ENCODE measurements at places on chromosomes 16 and 17. TPM values are rescaled to one million over a fixed set of nuclear protein-coding genes. Genes with fewer than 3 reads are reported as not detected.

Gene MMP2
- total RNA-seq: not detected

Gene PRR15L
- not detected for total RNA-seq

Gene AANAT
- not detected for total RNA-seq

Gene KRTAP9-8
- total RNA-seq: not detected

Gene BBS2
- 72.5 TPM for total RNA-seq

Gene HBA2
- not detected for total RNA-seq

Gene HIGD1B
- total RNA-seq: not detected

Gene SPNS2
- 61.5 TPM for total RNA-seq

Gene SLC16A13
- total RNA-seq: 9.8 TPM

Gene KRT28
- not detected for total RNA-seq

Gene CSH2
- total RNA-seq: not detected

Gene KRT12
- not detected for total RNA-seq

DNA sequence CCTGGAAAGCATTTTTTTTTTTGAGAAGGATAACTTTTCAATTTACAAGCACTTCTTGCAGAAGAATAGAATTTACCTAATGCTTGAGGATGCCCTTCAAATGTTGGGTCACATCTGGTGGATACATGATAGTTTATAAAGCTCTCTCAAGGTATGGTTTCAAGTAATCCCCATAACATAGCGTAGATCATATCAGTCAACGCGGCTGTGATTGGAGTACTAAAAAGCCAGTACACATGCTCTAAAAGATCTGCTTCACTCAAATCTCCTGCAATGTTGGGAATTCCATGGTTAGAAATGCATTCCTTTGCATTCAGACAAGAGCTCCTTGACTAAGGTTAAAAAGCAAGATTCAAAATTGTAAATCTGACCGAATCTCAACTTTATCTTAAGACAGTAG is 3.9 kb upstream of the KCNJ16 start:
- DNase-seq: no peak

DNA sequence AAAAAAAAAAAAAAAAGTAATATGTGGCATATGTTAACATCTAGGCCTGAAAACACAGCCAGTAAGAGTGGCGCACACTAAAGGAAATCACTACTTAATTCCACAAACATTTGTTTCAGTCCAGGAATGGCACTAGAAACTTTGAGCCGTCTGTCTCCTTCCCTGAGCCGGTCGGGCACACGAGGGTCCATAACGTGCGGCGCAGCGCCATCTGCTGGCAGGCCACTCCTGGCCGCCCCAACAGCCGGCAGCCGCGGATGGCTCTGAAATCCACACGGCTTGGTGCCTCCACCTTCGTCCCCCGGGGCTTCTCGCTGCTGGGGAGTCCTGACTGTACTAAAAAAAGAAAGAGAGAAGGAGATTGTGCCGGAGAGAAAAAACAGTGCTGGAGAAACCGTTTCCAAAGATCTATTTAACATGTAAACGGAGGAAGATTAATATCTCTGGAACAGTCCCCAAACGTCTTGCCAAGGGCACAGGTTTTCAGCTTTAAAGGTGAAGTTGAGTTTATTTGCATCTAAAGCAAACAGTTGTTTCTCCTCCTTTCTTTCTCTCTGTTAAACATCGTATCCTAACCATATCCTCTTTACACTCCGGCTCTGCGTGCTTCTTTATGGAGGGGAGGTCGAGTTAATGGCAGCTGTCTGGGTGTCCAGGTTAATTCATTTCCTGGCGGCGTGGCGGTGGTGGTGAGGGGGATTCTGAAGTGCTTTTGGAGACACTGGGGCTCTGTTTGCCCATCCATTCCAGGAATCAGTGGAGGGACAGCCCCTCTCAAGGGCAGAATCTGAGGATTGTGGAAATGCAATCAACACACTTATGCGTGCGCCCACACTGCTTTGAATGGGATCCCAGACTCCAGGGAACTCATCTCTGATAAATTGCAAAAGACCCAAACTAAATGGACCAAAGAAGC is 611.3 kb upstream of the SALL1 start:
- DNase-seq: peak; percentile 36

DNA sequence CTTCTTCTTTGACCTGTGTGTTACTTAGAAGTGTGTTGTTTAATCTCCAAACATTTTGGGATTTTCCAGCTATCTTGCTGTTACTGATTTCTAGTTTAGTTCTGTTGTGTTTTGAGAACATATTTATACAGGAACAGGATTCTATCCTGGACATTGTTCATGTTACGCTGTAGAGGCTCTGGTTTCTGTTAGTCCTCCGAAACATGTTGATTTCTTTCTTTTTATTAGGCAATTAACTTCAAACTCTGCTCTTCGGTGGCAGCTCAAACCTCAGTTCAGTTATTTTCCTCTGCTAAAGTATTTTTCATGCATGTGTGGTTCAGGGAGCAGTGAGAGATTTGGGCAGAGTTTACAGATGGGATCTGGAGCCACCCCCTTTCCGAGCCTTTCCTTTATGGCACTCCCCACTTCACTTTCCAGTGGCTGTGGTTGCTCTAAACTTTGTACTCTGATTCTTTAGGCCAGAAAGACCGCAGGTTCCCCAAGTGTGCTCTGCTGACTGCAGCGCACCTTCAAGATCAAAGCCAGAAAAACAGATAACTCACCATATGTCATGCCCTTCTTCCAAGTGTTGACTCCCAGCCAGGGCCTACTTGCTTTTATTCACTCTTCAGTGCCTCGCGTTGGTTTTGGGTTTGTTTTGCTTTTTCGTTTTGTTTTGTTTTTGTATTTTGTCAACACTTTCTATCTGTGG is 77.6 kb upstream of the KSR1 start:
- peak; percentile 70 for DNase-seq

GRCh38 chr16:49503256-49504022 is 129.8 kb downstream of the C16orf78 start:
- no peak for DNase-seq

DNA sequence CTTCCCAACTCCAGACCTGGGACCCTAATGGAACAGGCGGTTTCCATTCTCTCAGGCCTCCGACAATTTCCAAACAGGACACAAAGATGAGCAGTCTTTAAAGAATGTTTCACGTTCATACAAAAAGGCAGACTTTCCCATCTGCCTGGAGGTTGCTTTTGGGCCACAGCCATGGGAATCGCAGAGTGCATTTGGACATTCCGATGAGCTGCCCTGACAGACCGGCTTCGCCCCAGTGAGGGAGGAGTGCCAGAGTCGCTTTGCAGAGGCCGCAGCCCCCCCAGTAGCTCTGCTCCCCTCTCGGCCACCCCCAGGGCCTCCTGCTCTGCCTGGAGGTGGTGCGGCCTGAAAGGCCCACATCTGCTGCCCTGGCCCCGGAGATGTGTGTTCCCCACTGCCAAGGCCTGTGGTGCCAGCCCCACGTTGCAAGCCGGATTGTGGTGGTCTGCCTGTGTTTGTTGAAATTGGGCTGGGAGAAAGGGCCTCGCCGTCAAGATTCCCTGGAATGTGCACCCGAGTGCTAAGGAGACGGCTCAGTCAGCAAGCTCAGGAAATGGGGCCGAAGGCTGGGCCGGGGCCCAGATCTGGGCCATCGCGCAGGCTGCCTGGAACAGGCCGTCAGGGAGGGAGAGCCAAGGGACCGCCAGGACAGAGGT is 89.8 kb downstream of the C16orf95 start:
- peak; percentile 62 for DNase-seq

DNA sequence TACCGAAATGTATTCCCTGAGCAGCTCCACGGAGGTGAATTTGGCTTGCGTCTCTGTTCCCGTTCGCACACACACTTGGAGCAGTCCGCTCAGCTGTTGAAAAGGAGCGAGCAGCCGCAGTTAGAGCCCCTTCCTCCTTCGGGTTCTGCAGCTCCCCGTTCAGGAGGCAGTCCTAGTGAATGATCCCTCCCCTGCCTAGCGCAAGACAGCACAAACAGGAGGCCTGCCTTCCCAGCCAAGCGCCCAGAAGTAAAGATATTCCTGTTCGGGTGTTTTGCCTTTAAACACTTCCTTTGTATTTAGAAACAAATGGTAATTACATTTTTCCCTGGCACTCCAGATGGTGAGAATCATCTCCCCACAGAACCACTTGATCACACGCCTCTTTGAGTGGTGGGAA is 64.7 kb downstream of the ABCC12 start:
- no peak for DNase-seq

DNA sequence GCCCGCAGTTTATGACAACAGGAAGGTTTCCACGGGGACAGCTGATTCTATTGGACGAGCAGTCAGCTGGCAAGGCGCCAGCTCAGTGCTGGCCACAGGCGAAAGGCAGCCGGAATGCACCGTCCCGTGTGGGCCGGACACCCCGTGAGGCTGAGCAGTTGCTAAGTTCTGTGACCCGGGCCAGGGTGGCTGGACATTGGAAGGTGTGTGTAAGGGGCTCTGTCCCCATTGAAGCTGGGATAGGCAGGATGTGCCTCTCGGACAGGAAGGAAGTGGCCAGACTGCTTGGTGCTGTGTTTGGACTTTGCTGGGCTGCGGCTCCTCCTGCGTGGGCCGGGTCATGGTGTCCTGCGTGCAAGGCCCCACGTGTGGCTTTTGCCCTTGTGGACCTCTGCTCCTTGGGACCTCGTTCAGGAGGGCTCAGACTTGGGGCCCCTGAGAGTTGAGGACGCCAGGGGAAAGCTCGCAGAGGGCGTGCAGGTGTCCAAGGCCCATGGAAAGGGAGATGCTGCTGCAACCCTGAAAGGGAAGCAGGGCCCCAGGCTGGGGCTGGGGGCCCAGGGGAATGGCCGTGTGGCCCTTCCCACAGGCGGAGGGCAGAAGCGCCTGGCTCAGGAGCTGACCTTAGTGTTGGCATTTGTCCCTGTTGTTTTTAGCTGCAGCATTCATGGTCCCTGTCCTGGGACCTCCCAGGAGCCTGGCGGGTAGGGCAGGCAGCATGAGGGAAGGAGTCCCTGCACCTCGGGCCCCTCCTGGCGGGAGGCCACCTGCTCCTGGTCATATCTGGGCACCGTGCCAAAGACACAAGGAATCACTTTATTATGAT is 10.0 kb downstream of the BAIAP2 start:
- DNase-seq: peak; percentile 84

DNA sequence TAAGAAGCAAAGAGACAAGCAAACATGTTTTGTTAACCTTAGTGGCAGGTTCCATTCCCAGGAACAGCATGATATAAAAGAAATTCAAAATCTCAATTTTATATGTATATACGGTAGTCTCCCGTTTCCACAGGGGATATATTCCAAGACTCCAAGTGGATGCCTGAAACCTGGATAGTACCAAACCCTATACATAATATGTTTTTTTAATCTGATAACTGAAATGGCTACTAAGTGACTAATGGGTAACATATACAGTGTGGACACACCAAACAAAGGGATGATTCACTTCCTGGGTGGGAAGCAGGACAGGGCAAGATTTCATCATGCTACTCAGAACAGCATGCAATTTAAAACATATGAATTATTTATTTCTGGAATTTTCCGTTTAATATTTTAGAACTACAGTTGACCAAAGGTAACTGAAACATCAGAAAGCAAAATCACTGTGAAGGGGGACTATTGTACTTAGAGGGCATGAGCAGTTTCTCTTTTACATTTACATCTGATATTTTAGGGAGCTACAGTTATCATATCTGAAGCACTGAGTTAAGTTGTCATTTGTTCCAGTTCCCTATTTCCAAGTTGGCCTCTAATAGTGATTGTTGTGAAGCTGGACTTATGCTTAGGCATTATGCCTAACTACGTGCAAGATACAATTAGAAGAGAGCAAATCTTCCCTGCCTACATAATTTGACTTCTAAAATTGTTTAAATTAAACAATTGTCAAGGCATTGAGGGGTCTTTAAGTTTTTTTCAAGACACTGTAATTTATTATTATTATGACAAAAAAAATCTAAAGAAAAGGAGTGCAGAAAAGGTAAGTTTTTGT is 34.1 kb upstream of the ABCA6 start:
- DNase-seq: no peak

GRCh38 chr17:78567991-78568390 is 9.2 kb downstream of the DNAH17 start:
- no peak for DNase-seq

- DNase-seq: no peak
Observed at GRCh38 chr17:58358408-58359172, 6.6 kb upstream of the SUPT4H1 start.

DNA sequence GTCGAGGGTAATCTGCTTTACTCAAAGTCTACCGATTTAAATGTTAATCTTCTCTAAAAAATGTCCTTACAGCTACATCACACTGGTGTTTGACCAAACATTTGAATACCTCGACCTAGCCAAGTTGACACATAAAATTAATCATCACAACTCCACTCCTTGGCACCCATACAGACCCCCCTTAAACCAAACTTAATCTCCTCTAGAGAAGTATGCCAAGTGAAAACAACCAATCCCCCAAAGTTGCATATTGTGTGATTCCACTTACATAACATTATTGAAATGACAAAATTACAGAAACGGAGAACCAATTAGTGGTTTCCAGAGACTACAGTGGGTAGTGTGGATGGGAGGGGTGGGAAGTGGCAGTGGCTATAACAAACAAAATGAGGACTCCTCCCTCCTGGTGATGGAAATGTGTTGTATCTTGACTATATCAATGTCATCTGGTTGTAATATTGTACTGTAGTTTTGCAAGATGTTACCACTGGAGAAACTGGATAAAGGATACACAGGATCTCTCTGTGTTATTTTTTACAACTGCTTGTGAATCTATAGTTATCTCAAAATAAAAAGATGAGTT is 39.4 kb downstream of the CAPNS2 start:
- no peak for DNase-seq

GRCh38 chr16:63241497-63242028 is 1205.3 kb upstream of the CDH8 start:
- DNase-seq: no peak

DNA sequence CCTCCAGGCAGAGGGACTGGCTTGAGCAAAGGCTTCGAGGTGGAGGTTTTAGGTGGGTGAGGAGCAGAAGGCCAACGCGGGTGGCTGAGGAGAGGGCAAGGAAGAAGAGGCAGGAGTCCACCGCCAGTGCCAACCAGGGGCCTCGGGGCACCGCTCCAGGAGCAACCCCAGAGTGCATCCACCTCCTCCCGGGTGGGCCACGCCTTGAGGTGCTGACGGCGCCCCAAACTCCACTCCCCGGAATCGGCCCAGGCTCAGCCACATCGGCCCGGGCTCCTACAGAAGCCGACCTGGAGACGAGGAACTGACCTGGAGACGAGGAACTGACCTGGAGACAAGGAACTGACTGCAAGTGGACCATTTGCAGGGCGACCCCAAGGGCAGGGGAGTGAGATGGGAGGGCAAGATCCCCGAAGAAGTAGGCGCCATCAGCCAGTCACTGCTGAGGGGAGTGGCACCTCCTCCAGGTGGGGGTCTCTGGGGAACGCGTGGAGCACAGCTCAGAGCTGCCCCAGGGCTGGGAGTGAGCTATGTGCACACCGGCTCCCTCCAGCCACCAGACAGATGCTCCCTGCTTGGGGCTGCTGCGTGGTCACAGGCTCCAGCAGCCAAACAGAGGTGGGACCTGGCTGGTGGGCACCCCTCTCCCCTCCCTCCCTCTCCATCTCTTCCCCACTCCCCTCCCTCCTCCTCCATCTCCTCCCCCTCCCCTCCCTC is 29.2 kb upstream of the CBFA2T3 start:
- no peak for DNase-seq

DNA sequence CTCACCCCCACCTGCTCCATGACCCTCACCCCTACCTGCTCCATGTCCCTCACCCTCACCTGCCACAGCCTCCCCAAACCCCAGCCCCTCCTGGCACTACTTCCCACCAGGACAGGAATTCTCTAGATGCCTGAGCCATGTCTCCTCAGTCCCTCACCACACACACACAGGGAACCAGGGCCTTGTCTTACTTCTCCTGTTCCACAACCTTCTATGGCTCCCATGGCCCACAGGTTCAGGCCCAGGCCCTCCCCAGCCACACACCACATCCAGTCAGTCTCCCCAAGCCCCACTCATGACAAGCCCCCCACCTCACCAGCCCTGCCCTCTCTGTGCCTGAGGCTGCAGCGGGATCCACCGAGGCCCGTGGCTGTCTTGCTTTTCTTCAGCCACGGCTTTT is 3.1 kb upstream of the UBE2I start:
- DNase-seq: no peak

GRCh38 chr17:42880776-42881310 is 19.8 kb upstream of the G6PC1 start:
- DNase-seq: peak; percentile 2

Measured in G401 (cell line).